NCI-H226 (cell line): ENCODE measurements at places on chromosomes 1 and 21.
A peak's percentile ranks its signal among the peaks of the same experiment; 100 is the strongest.

GRCh38 chr1:228174482-228175315, 9.1 kb downstream of the IBA57 start:
- no peak for DNase-seq

DNA sequence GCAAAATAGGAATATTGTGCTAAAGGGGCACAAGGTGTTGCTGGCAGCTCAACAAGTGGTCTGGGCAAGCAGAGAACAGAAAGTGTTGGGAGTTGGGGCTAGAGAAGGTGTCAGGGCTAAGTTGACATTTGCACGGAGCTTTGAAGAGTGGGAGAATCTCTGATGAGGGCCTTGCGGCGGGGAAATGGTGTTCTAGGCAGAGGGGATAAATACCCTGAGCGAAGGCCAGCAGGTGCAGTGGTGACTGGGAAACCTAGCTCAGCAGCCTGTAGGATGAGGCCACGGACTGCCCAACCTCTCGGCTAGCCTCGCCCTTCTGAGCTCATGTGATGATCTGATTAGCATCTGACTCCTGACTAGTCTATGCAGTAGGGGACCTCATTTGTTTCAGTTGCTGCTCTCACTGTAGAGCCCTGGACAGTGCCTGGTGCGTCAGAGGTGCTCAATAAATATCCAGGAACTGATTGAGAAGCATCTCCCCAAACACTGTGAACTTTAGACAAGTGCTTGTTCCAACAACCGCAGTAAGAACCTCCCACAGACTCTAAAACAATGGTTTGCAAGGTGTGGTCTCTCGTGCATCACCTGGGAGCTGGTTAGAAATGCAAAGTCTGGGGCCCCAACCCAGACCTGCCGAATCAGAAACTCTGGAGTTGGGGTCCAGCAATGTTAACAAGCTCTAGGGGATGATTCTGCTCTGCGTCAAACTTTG, 1.0 kb upstream of the FOXO6 start:
- peak; percentile 22 for DNase-seq

- DNase-seq, result no peak
Observed at GRCh38 chr1:76501586-76502219, 365.6 kb upstream of the ST6GALNAC5 start.

DNA sequence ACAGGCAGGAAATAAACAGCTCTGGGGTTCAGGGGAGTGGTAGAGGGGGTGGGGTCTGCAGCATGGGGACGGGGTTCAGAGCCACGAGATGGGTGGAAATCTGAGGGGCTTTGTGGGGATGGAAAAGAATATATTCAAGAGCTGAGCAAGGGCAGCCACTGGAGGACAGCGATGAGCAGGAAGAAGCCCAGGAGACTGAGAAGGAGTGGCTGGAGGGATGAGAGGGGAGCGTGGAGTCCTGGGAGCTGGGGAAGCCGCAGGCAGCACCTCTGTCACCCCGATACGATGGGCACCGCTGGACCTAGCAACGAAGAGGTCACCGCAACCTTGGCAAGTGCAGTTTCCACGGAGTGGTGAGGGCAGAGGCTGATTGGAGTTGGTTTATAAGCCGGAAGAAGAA, 10.0 kb upstream of the KCNAB2 start:
- DNase-seq, result no peak

GRCh38 chr1:154729577-154729976, 121.6 kb upstream of the ADAR start:
- DNase-seq, result no peak

- DNase-seq, result no peak
Observed at GRCh38 chr1:181514298-181515290, 31.3 kb downstream of the CACNA1E start.

DNA sequence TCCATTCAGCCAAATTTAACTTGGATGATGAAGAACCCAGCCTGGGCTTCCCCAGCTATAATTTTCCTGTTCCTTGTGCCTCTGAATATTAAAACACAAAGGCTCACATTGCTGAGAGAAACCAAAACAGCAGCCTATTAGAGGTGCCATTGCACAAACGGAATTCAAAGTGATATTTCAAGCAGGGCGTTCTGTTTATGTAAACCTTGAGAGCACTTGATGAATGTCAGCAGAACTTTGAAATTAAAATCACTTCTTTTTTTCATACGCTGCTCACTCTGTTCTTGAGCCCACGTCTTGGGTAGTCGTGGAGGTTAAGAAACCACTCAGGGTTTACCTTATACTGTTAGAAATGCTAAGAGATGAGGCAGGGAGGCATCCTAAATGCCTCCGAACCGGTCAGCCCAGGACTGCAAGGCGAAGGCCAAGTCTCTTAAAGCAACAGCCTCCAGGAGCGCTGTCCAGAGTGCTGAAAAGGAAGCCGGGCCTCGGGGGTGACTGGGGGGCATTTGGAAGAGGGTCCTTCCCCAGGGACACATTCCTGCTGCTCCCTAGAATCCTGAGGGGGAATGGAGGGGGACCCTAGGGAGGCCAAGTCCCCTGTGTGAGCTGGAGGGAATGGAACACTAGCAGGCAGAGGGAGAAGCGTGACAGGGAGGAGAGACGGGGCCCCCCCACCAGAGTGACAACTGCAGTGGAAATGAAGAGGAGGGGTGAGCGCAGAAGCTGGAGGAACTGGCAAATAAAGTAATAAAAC, 154.8 kb upstream of the VAMP3 start:
- no peak for DNase-seq

GRCh38 chr1:182473556-182473955, 23.6 kb downstream of the RGSL1 start:
- DNase-seq, result no peak

DNA sequence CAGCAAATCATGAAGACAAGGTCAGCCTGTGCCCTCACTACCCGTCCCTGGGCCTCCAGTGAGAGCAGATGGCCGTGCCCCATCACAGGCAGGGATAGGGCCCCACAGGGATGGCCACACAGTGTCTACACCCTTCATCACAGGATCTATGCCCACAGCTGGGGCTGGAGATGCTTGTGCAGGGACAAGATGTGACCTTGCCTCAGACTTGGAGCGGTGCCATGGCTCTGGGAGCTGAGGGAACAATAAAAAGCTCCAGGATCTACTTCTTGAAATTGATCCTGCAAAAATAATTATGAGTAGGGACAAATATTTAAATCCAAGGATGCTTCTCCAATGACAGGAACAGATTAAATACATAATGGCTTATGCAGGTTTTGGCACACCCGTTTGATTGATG, 25.4 kb upstream of the TCEA3 start:
- no peak for DNase-seq

DNA sequence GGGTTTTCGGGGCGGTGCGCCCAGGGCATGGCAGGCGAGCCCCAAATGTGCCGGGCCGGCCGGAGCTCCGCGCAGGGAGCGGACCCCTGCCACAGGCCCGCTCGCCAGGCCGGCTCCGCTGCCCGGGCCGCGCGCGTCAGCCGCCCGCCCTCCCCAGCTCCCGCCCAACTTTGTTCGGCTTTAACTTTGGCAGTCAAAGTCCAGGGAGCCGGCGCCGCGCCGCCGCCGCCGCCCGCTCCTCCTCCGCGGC, 488 bp downstream of the SLC35D1 start:
- DNase-seq, result no peak
